ENCODE measurements at places on chromosomes 7 and 10.

GRCh38 chr10:44457259-44457658 is 72.4 kb upstream of the CXCL12 start:
- no peak for DNase-seq

DNA sequence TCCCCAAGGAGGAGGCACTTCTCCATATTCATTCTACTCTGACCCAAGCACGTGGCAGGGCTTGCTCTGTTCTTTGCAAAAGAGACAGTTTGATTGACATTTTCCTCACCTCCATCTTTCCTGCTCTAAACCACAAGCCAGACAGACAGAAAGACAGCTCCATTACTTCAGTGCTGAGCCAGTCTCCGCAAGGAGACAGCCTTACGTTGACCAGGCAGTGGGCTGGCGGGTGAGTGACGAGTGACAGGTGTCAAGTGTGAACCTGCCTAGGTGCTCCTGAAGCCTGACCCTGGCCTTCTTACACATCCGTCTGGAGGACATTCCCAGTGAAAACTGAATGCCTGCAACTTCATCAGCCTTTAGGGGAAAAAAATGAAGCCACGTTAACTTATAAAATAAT is 314.6 kb downstream of the TNS3 start:
- no peak for DNase-seq

GRCh38 chr10:77798940-77799339 is 127.6 kb downstream of the DLG5 start:
- no peak for DNase-seq

- DNase-seq: no peak
These were observed 12.6 kb downstream of the CYP26A1 start for GRCh38 chr10:93086289-93086688.

DNA sequence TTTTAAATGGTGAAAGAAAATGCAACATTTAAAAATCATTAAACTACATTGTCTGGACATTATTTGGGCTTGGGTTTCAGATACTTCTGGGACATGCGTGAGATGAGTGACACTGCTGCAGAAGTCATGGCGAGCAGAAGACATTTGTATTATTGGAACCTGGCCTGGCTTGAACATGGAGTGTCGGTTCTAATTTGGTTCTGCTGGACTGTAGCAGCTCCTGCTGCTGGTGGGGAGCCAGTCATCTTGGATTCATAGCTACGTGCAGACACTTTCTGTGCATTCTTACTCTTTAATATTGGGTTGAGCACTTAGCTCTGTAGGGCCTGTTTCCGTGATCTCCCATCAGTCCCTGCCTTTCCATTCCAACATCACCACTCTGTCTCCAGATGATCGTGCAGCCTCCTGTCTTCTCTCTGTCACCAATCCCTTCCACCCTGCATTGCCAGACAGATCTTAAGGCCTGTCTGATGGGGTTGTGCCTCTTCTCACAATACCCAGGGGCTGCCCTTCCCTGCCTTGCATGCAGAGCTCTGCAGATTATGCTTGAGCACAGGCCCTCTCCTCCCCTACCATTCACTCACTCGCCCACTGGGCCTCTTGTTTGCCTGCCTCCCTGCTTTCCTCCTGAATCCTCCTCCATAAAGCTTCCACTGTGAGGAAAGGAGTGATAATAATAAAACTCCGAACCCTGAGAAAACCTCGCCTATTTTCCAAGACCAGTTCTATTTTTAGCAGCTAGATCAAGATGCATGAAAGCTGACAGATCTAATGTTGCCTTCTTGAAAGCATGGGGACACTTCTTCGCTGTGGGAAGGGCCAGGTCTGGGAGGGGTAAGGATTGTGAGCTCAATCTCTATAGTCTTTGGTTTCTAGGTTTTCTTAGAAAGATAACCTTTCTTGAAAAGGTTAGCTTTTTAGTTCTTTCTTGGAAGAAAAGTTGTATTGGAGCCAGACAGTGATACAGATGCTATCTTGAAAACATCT is 32.9 kb downstream of the CELF2 start:
- no peak for DNase-seq

GRCh38 chr10:71231206-71231605 is 18.8 kb downstream of the UNC5B start:
- no peak for DNase-seq

DNA sequence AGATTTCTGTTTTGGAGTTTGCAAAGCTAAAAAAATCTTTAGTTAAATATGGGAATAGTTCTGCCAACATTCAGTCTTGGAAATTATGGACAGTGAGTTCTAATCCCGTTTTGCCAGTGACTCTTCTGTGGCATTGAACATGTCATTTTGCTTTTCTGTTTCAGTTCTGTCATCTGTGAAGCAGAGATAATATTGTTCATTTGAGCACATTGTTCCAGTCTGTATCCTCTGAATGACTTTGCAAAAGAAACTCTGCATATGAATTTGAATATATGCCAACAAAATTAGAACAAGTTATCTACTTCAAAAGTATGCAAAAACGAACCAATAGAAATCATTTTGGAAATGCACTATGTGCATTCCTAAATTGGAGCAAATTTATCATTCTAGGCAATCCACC is 746.0 kb upstream of the POT1 start:
- no peak for DNase-seq

GRCh38 chr7:8134089-8134733 is 127.8 kb downstream of the ICA1 start:
- peak; percentile 98 for DNase-seq

- DNase-seq: no peak
These were observed 25.2 kb downstream of the UNCX start for GRCh38 chr7:1257863-1258262.

DNA sequence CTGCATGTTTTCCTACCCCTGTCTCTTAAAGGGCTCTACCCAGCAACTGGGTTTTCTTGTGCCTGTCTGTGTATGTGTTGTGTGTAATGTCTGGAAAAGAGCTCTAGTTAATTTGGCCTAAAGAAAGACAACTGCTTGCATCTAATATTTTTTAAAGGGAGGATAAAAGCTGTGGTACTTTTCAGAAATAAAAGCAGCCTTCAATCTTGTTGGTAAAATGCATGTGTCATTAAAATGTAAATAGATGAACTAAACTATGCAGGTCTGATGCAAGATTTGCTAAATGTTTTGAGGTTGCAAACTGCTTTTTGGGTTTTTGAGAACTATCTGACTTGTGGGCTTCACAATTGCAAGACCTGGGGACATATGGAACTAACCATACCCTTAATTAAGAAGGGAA is 445.3 kb downstream of the HTR7 start:
- DNase-seq: no peak

DNA sequence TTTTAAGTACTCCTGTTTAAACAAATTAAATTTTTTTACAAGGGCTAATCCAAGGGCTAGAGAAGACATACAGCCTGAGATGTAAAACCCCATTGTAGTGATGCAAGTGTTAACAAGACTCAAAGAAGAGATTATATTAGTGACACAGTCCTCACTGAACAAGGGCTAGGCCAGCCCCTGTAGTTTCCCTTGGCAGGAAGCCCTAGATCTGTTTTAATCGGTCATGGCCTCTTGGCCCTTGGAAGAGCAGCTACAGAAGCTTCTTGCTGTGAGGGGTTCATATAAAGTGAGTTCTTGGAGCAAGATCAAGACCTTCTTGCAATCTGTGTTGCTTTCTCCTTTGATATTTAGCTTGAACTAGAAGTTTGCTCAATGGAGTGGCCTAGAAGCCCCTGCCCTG is 1339.4 kb downstream of the XPNPEP1 start:
- no peak for DNase-seq

- peak; percentile 55 for DNase-seq
These were observed 71.8 kb upstream of the PIK3CG start for GRCh38 chr7:106793015-106793975.

GRCh38 chr7:133124974-133125373 is 43.1 kb upstream of the CHCHD3 start:
- peak; percentile 25 for DNase-seq

- no peak for DNase-seq
These were observed 58.4 kb downstream of the MET start for GRCh38 chr7:116730097-116731022.

DNA sequence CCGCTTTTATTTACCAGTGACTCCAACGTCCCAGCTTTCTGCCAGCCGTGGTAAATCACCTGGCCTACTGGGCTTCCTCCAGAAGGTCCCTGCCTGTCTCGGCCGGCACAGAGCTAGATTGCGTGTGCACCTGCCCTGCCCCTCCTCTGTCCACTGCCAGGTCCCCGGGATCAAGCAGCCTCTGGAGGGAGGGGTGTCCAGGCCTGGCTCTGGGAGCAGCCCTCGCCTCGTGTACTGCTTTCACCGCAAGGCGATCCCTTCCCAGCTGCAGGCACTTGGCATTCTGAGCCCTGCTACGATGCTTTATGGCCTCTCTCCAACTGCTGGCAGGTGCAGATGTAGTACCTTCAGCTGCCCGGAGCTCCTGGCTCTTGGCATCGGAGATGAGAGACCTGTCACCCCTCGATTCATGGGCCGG is 7.4 kb downstream of the SLC29A3 start:
- no peak for DNase-seq

DNA sequence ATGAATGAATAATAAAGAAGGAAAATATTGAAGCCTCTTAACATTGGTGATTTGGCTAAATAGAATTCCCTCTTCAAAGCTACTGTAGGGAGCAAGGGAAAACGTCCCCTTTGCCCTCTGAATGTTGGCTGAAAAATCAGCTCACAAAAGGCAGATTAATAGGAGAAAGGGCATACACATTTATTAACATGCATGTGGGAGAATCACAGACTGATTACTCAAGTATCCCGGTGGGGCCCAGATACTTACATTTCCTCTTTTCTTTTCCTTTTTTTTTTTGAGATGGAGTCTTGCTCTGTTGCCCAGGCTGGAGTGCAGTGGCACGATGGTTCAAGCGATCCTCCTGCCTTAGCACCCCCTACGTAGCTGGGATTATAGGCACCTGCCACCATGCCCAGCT is 68.5 kb downstream of the HK1 start:
- no peak for DNase-seq

DNA sequence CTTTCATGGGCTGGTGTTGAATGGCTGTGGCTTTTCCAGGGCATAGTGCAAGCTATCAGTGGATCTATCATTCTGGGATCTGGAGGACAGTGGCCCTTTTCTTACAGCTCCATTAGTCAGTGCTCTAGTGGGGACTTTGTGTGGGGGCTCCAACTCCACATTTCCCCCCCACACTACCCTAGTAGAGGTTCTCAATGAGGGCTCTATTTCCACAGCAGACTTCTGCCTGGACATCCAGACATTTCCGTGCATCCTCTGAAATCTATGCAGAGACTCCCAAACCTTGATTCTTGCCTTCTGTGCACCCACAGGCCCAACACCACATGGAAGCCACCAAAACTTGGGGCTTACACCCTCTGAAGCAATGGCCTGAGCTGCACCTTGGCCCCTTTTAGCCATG is 208.3 kb upstream of the MKLN1 start:
- no peak for DNase-seq

DNA sequence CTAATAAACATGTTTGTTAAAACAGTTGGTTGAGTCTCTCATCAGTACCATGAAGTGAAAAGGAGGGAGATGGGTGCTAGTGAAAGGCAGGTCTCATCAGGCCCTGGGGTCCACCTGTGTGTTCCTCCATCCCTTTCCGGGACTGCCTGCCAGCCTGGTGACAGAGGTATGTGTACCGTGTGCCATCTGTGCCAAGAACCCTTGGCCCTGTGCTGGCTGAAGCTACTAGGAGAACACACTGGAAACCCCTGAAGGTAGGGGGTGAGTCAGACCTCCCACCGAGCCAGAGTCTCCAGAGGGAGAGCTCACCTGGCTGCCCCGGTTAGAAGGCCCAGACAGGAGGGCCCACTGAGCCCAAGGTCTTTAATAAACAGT is 2.3 kb downstream of the DDIT4 start:
- DNase-seq: peak; percentile 27

- DNase-seq: no peak
These were observed 94.5 kb downstream of the ETV1 start for GRCh38 chr7:13894954-13895353.

GRCh38 chr10:49441488-49442476 is 45.9 kb upstream of the DRGX start:
- no peak for DNase-seq

GRCh38 chr7:24773646-24774045 is 16.4 kb upstream of the GSDME start:
- no peak for DNase-seq

- DNase-seq: no peak
These were observed 87.1 kb downstream of the NRP1 start for GRCh38 chr10:33247221-33247922.

DNA sequence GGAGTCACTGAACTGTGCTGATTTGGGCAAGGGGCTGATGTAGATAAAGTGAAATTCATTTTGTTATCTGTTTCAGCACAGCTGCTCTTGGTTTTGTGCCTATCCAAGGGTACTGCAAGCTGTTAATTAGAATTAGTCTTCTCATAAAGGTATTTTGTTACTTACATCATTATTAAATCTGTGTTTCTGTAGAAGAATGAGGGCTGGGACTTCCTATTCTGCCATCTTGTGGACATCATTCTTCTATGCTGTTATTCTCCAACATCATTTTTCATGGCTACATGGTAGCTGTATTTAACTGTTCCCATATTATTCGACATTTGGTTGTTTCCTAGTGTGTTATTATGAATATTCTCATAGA is 76.2 kb upstream of the CCDC71L start:
- DNase-seq: peak; percentile 72

GRCh38 chr7:5469375-5470166 is 45.9 kb upstream of the TNRC18 start:
- DNase-seq: no peak

DNA sequence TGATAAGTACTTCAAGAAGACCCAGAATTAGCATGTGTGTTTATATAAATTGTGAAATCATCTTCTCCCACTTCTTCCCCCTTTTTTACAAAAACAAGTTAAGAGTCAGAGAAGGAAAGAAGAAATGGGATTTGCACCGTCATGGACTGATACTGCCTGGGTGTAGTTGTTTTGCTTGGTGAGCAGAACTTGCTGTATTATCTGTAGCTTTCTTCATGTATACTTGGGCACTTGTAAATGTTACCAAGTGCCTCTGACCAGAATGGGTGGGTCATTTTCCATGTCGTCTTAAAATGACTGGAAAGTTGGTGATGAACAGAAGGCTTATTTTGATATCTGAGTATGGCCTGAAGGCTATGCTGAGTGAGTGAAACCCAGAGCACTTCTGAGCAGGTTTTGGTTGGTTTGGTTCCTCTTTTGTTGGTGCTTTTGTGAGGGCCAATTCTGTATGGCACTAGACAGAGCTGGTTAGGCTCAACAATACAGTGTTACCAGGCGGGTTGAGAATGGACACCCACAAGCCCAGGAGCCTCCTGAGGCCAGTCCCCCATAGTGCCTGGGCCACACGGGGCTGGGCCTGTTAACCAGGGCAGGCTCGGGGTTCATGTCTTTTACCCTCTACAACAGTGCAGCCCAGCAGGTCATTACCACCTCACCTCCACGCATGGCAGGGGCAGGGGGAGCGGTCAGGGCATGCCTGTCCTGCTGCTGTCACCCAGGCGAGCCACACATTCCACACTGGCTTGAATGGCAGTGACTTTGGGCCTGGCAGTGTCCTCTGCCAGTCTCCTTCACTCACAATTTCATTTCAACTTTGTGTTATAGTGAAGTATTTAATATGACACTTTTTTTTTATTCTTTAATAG is 115.1 kb downstream of the CCNY start:
- no peak for DNase-seq

GRCh38 chr10:92914478-92915325 is 66.4 kb downstream of the EXOC6 start:
- peak; percentile 74 for DNase-seq

GRCh38 chr7:80147543-80148391 is 13.1 kb downstream of the GNAI1 start:
- DNase-seq: no peak

GRCh38 chr7:106068538-106068961 is 43.6 kb downstream of the SYPL1 start:
- no peak for DNase-seq

GRCh38 chr10:49696311-49696710 is 16.9 kb downstream of the C10orf53 start:
- DNase-seq: no peak

GRCh38 chr10:17113889-17114540 is 15.6 kb downstream of the CUBN start:
- no peak for DNase-seq
